NCI-H1105 treated with DMSO at 0.1 percent for 48 hours (cell line): ENCODE measurements at places on chromosomes 11 and 22.

DNA sequence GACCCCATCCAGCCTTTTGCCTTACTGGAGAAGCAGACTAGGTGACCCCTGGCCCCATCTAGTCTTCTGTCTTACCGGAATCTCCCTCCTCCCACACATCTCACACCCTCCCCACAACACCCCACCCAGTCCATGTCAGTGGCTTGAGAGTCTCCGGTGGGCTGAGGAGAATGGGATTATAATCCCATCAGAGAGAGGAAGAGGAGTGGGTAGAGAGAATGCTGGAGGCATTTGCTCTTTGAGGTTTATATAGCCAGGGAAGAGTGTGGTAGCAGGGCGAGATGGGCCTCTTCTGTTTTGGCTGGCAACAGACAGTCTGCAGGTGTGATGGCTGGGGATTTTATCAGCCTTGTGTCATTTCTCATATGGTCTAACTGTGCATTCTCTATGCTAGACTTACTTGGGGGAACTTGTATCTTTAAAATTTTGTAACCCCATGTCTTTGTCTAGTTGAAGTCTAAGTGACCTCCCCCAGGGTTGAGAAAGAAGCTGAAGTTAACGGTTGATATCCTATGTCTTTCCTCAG, 50.3 kb downstream of the GRAMD1B start:
- no peak for DNase-seq

DNA sequence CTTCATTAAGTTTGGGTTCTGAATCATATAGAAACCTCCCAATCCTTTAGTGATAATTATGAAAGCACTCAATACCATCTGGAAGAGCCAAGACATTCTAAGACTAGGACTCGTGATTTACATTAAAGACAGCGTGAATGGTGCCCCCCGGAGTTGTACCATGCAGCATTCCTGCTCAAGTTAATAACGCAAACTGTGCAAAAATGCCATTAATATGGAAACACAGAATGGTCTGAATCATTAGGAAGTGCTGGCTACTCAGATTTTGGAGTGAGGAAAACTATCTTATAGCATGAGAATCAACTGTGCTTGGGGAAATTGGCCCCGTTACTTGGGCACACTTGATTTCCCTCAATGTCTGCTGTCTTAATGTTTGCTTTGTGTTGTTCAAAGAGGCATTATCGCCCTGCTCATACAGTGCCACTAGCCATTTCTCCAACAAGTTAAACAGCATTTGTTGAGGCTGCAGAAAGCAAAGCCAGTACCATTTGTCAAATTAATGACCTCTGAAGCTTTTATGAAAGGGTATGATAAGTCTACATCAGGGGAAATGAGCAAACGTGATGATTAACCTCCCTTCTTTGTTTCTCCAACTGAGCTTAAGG, 18.5 kb upstream of the TPH1 start:
- DNase-seq = no peak

DNA sequence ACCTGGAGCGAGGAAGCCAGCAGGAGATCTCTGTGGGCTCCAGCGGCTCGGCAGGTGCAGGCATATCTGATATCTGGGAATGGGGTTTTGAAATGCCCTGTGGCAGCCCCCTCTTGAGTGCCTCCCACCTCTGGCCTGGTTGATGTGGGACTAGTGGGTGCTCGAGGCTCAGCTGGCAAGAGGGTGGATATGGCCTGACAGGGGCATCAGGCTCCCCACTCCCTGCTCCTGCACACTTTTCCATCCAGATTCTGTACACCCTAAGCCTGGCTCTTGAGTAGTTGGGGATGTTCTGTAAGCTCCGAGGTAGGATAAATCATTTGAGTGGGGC, 75.0 kb downstream of the SCN3B start:
- DNase-seq = no peak

DNA sequence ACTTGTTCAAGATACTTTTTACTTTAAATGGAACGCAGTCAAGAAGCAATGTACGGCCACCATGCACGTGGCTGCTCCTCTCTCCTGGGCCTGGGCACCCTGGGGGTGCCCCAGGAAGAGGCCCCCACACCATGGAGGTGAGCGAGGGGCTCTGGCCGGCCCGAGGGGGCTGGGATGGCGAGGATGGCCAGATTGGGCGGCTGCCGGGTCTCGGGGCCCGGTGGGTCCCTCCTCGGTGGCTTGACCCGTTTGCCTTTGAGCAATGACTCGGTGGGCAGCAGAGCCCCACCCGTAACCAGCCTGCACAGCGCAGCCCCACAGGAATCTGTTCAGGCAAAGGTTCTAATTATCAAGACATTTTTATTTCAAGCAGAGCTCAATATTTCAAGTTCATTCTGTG, 167.4 kb downstream of the BRD1 start:
- DNase-seq = no peak

GRCh38 chr11:64776425-64776824, 1.9 kb downstream of the SF1 start:
- DNase-seq = no peak

DNA sequence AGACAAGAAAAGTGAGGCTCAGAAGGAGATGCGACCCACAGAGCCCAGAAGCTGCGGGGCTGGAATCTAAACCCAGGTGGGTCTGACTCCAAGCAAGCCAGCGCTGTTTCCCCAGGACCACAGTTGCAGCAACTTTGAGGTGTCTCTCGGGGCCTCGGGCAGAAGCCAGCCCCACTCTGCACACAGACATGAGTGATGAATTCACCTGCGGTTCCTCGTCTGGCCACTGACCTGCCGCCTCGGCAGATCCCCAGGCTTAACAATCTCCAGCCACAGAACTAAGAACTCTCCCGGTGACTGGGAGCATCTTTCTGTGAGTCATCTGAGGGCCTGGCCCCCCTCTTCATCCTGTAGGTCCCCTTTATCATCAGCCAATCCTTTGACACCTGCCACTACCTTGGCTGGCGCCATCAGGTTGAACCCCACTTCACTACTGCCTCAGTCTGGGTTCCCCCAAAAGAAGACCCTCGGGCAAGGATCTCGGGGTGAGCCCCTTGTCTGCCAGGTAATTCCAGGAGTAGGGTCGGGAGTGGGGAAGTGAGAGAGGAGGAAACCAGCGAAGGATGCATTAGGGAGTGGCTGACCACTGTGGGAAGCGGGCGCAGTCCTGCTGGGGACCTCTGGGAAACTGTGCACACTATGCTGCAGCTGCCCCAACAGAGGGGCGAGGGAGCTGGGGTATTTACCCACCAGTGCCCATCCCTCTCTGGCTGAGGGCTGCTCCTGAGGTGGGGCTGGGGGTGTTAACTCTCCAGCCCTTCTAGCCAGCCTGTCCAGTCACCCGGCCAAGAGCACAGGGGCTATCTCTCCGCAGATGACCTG, 33.0 kb upstream of the MN1 start:
- DNase-seq = no peak

DNA sequence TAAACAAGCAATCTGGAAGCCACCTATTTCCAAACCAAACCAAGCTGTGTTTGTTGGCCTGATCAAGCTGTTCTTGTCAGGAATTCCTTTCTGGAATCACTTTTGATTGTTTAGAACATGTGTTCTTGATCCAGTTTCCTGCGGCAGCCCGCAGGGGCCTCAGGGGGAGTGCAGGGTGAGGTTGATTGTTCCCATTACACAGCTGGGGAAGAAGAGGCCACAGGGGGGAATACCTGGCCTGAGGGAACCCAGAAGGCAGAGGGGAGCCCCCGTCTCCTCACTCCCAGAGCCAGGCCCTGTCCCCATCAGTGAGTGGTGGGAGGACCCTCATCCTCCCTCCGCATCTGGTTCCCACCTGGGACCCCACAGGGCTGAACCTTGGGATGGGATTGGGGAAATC, 4.2 kb downstream of the MRGPRD start:
- no peak for DNase-seq

GRCh38 chr11:108724974-108725689, 60.3 kb downstream of the DDX10 start:
- no peak for DNase-seq

- no peak for DNase-seq
Observed at GRCh38 chr11:72616655-72617054, 57.6 kb downstream of the PDE2A start.

DNA sequence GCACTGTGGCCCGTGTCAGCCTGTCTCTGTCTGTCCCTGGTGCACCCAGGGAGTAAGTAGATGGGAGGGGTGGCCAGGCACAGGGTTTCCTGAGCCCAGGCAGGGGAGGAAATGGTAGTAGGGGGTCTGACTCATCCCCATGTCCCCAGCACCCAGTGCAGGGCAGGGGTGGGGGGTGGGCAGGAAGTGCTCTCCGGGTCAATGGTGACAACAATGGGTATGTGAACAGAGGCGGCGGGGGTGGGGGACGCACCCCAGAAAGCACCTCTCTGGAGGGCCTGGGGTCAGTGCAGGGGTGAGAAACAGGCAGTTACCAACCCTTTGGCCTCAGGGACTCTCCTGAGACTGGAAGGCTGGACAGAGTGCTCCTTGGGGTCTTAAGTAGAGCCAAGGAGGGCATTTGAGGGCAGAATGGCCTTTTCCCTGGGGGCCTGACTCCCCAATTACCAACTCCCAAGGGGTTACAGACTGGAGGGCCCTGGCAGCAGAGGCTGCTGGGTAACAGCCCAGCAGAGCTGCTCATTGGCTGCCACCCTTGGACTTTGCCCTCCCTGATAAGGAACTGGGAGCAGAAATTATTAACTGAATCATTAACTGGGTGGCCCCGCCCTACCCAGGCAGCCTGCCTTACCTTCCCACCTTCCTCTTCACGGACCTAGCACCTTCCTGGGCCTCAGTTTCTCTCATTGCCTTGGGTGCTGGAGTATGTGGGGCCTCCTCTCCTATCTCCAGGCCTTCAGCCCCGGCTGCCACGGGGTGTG, 4.2 kb downstream of the MYRF start:
- no peak for DNase-seq

GRCh38 chr11:30023074-30023473, 6.2 kb upstream of the KCNA4 start:
- no peak for DNase-seq

DNA sequence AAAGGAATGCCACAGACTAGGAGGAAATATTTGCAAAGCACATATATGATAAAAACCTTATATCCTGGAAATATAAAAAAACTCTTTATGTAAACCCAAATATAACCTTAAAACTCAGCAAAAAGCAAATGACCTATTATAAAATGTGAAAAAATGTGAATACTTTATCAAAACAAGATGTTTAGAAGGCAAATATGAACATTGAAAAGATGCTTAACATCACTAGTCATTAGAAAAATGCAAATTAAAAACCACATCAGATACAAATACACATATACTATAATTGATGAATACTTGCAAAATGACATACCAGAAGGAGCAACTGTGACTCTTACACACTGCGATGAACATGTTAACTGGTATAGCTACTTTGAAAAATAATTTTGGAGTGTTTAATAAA, 511.2 kb upstream of the LRRC4C start:
- no peak for DNase-seq

- DNase-seq = no peak
Observed at GRCh38 chr22:27452922-27453321, 348.6 kb downstream of the MN1 start.

- no peak for DNase-seq
Observed at GRCh38 chr11:32448232-32448631, 12.9 kb upstream of the WT1 start.

DNA sequence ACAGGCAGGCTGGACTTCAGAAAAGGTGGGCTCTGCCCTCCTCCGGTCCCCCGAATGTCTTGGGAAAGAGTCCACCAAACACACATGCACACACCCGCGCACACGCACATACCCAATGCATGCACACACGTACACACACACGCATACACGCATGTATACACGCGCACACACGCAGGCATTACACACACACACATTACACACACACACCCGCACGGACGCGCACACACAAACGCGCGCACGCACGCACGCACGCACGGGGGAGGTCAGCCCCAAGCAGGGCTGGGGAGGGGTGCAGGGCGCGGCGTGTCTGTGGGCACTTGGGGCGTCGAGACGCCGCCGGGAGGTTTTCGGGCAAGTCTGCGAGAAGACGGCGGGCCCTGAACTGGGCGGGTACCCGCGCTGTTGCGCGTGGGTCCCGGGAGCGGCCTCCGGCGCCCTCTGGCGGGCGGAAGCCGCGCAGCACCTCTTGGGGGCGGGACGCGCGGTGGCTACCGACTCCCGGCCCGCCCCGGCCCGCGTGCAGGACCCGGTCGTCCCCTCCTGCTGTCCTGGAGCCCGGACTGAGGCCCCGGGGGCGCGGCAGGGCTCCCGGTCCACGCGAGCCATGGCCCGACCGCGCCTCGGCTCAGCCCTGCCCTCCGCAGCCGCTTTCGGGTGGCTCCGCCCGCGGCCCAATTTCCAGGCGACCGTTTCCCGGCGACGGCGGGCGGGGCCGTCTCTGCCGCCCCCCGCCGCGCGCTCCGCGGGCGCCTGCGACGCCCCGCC, 3.6 kb downstream of the SEPTIN5 start:
- peak; percentile 35 for DNase-seq

- no peak for DNase-seq
Observed at GRCh38 chr11:128688031-128688713, 5.7 kb upstream of the FLI1 start.

GRCh38 chr11:35856756-35857155, 87.1 kb upstream of the LDLRAD3 start:
- DNase-seq = no peak

- DNase-seq = no peak
Observed at GRCh38 chr22:21673534-21674321, 7.9 kb downstream of the PPIL2 start.

- no peak for DNase-seq
Observed at GRCh38 chr11:68812526-68812925, 29.2 kb downstream of the CPT1A start.

DNA sequence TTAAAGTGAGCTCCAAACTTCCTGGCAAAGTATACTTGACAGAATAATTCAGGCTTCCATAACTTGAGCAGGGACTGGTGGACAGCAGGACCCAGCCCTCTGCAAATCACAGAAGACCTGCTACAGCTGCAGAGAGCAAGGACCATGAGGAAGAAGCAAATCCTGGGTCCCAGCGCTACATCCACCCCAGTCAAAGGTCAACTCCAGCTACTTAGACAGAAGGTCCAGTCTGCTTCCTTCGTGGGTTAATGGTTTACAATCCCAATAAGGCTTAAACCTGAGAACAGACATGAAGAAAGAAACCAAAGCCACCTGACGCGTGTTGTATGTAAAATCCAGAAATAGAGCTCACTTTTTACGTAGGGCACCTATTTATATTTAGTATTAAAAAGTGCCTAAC, 57.7 kb downstream of the SHANK2 start:
- DNase-seq = no peak

DNA sequence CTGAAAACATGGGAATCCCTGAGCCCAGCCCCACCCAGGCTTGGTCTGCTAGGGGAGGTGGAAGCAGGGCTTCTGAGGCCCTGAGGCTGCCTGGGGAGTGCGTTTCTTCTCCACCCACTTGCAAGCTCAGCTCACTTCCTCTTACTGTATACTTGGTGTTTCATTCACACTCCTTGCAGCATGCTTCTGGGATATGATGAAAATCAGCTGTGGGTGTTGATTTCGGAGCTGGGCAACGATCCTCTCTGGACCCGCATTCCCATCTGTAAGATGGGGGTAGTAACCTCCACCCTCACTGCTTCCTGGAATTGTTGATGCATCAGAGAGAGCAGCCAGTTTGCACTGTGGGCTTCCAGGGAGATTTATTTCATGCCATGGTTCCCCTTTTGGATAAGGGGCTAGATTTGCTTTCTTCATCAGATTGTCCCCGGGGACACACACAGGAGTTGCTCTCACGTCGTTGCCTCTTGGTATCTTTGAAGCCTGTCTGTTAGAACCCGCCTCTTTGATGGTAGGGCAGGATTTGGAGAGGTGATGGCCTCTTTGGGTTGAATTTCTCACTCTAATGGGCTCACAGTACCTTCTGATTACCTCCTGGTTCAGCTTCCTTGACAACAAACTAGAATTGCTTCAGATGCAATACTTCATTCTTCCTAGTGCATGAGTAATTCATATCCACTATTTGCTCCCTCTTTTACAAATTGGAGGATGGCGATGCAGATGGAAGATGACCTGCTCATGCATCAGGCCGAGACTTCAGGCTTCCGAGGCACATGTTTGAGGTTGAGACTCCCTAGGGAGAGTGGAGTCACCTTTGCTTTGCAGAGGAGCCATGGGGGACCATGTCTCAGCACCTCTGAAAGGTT, 40.4 kb downstream of the BCR start:
- no peak for DNase-seq
